ENCODE measurements at places on chromosomes 2 and 18.

GRCh38 chr2:23905155-23905554 lies 21.8 kb downstream of the ATAD2B start:
- DNase-seq: no peak

DNA sequence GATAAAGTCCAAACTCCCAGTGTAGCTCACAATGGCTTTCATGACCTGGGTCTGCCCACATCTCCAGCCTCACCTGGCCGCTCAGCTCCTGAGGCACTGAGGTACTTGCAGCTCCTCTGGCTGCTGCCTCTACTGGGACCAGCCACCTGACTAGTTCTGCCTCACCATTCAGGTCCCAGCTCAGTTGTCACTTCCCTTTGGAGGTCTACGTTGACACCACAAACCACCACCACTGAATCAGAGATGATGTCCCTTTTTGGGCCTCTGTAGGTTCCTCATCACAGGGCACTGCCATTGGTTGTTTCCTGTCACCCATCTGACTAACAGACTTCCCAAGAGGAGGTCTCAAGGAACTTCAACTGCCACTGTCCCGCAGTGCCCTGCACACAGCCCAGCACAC lies 21.2 kb downstream of the SPP2 start:
- DNase-seq: no peak

DNA sequence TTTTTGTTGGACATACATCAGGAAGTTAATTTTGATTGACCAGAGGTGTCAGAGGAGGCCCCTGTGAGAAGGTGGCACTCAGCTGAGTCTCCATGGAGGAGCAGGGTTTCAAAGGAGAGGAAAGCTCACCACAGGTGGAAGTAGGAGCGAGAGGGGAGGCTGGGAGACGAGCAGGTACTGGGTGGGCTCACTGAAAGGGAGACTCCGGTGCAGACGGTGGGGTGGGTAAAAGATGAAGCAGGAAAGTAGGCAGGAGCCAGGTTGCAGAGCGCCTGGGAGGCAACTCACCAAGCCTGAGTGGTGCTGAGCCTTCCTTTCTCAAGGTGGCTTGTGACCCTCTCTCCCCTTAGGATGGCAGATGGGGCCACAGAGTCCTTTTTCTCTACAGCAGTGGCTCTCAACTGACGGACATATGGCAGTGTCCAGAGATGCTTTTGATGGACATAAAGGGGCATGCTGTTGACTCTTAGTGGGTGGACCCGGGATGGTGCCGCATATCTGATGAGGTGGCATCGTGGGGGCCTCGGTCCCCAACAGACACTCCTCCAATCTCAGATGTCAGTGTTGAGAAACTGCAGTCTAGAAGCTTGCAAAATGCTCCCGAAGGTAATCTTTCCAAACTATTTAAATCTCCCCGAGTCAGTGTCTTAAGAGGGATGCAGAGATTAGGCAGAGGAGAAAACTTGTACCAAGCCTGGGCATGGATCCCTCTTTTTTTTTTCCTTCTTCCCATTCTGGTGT lies 64.0 kb downstream of the LPIN1 start:
- DNase-seq: no peak

DNA sequence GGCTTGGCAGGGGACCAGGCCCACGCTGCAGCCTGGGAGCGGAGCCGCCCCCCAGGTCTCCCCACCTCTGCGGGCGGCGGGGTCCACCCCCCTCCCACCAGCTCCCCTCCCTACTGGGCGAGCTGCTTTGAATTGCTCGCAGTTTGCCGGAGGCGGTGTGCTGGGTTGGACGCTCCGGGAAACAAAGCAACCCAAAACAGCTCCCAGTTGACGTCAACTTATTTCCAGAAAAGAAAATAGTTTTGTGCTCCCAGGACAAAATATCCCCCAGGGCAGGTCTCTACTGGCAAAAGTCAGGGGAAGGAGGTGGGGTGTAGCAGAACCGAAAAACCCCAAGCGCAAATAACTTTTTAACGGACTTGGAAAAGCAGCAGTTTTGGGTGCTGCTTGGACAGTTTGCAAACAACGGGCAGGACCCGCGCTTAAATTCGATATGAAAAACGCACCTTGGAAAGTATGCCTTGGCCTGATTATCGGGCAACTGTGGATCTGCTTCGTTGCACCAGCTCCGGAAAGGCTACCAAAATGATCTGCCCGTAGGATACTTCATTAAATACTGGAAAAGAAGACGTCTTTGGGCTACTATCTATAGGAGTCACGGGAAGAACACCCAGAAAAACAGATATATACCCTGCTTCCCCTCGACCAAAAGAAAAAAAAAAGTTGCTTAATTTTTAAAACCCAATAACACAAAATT lies 2.8 kb upstream of the KCTD1 start:
- no peak for DNase-seq

GRCh38 chr2:219469186-219469724 lies 29.4 kb upstream of the GMPPA start:
- no peak for DNase-seq

DNA sequence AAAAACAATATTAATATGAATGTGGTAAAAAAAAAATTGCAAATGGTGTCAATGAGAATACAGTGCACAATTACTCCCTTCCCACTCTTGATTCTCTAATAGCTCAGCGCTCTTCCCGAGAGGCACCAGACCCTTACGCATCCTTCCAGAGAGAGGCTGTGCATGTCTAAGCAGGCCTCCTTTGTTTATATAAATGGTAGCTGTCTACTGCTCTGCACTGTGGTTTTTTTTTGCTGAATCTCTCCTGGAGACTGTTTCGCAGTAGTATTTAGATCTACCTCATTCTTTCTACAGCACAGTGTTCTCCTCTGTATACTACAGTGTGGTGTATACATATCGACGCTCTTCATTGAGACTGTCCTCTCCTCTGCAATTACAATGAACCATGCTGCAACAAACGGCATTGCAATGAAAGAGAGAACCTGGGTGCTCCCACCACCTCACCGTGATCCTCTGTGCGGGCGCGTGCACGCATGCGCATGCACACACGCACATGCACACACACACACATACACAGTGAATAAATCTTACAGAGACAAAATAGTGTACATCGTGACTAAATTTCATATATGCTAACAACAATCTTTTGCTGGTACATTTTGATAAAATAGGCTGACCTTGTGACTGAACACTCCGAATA lies 19.4 kb downstream of the SEPTIN10 start:
- DNase-seq: no peak

- DNase-seq: no peak
Observed at GRCh38 chr2:203412546-203413331, 84.5 kb downstream of the ABI2 start.

- DNase-seq: peak; percentile 2
Observed at GRCh38 chr2:20930928-20931327, 108.0 kb upstream of the LDAH start.

GRCh38 chr2:153477636-153478288 lies 800 bp downstream of the RPRM start:
- no peak for DNase-seq

- DNase-seq: no peak
Observed at GRCh38 chr2:190856985-190857384, 23.6 kb upstream of the GLS start.

- no peak for DNase-seq
Observed at GRCh38 chr2:45622336-45623075, 11.4 kb upstream of the SRBD1 start.

- no peak for DNase-seq
Observed at GRCh38 chr2:120683081-120683480, 52.6 kb upstream of the GLI2 start.

DNA sequence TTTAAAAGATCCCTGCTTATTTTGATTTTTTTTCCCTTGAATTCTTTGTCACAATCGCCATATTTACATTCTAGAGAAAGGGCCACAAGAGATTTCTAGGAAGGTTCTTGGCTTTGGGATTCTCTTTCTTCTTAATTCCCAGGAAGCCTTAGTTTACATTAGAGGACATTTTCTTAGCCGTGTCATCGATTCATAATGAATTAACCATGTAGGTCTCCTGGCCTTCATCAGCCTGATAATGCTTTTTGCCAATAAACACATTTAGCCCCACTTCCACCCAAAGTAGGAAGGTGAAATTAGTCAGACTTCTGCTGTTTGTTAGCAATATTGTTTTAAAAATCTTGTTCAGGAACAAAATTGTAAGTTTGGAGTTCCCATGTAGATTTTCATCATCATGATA lies 71.3 kb upstream of the LPIN2 start:
- DNase-seq: no peak

DNA sequence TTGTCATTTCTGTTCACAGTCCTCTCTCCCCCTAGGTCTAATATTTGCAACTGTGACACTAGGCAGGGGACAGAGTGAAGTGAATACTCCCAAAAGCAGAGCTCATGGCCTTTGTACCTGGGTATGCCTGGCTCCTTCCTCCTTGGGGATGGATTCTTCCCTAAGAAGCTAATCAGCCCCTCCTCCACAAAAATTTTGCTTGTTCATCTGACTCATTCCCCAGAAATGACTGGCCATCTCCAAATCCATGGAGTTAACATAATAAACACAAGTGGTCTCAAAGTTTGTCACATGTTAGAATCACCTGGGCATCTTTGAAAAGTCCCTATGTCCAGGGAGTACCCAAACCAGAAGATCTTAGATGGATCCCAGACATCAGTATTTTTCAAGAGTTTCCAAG lies 65.3 kb downstream of the SUCLG1 start:
- no peak for DNase-seq

DNA sequence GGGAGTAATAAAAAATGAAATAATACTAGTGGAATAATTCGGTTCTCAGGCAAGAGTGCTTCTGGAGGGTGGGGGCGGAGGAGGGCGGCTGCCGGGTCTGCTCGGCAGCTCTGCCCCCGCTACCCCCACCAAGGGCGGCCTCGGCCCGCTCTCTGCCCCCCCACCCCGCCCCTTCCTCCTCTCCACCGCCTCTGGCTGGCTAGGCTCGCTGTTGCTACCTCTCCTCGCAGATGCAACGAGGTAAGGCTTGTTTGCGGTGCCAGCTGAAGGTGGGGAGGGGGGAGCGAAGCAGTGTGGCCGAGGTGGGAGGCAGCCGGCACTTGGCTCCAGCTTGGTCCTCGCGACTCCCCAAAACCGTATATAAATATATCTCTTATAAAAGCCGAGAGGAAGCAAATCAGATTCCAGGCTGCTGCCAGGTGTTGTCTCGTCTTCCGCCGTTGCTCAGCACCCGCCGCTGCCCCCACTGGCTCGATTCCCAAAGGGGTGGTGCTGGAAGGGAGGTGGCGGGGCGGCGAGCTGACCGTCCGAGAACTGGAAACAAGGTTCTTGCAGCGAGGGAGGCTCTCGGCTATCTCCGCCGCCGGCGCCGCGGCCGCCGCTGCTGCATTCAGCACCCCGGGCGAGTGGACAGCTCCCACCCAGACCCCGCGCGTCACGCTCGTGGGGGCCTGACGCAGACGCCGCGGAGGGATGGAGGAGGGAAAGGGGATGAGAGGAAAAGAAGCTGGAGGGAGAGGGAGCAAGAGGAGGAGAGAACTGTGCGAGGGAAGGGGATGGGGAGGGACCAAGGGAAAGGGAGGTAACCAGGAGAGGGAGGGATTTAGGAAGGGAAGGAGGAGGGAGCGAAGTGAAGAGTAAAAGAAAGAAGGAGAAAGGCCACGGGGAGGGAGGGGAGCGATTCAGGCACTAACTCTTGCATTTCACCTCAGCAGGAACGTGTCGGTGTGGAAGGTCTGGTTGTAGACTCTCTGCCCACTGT lies at the start of gene MARCHF4:
MARCHF4 (minus strand) TSS at position 763 of the 982 bp plus-strand sequence. CDS start 2,223 bp downstream, outside the sequence.
- DNase-seq: peak; percentile 67

DNA sequence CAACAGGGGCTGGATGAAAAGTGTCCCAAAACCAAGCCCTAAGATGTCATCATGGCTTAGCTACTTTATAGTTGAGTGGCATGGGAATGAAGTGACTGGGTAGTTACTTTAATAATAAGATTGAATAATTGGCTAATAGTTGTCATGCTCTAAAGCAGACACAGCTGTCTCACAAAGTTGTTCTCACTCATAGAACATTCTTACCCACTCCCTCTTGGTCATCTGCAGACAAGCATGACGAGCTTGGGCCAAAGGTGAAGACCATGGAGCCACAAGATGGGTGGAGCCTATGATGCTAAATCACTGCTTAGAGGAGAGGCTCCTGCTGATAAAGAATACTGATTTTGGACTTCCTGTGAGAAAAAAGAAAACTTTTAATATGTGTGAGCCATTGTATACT lies 62.4 kb upstream of the MMADHC start:
- DNase-seq: no peak
